T-cell (primary cell): ENCODE measurements at places on chromosomes 7 and 10.

DNA sequence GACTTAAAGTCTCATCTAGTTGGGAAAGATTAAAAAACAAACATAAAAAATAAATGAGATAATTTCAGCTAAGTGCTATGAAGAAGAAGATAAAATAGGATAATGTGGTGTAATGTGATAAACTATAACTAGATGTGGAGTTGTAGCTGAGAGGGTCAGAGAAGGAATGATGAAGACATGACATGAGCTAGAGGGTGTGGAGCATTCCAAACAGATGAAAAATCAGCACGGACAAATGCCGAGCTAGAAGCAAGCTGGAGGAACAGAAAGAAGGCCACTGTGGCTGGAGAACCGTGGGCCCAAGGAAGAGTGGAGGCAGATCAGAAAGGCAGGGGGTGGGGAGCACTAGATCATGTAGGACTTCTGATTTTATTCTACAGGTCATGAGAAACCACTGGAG is 70.6 kb downstream of the CDK6 start:
- DNase-seq: no peak

DNA sequence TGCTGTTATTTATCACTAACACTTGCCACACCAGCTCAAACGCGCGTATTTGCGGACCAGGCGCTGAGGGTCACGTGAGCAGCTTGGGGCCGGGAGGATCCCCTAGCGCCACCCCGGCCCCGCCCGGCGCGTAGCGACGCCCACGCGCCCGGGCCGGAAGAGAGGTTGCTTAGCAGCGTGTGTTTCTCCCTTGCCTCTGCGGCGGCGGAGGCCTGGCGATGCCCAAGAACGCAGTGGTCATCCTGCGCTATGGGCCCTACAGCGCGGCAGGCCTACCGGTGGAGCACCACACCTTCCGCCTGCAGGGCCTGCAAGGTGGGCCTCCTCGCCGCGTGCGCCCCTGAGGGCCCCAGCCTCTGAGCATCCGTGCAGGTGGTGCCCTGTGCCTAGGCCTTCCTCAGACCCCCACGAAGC is at the start of gene C10orf53:
Gene C10orf53, plus strand, starts transcription at position 172 of the 414 bp plus-strand sequence. Its CDS starts 47 bp downstream, at position 219.
- no peak for DNase-seq

DNA sequence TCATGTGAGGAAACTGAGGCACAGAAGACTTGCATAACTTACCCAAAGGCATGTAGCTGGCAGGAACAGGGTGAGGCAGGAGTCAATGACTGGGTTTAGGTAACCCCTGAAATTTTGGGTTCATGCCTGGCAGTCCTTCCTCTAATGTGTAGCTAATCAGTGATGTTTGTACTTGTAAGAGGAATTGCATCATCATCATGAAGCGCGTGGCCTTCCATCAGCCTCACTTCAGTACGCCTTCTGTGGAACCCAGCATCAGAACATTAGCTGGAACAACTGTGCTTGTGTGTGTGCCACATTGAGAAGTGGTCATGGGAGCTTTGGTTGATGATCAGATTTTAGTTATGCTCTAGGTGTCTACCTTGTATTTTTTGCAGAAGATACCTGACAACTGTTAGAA is 18.2 kb upstream of the STMP1 start:
- DNase-seq: no peak

DNA sequence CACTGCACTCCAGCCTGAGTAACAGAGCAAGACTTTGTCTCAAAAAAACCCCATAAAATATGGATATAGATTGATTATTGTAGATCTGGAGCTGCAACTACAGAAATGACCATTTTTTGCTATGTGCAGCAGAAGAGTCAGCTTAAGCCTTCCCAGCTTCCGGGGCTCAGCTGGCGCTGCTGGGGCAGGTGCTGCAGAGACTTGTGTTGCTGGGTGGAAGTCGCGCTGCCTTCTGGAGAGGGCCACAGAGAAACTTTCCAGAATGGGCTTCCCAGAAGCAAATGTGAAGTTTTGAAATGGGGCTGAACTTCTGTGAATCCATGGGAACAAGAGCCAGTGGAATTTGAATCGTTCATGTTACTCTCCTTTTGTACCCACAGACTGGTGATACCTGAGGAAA is 37.3 kb upstream of the RSBN1L start:
- no peak for DNase-seq

DNA sequence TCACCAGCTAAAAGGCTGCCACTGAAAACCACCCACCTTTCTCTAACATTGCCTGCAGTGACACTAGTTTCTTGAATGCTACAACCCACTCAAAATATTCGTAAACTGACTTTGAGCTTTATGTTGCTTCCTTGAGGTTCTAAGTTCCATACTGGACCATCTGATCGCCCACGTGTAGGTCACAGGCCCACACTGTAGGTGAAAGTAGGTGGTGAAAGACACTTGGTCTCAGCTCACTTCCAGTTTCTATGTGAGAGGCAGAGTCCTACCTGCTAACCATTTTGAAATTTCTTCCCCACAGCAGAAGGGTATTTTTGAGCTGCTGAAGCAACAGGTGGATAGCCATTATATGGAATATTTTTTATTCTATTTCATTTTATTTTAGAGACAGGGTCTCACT is 97.3 kb downstream of the MYO3A start:
- DNase-seq: no peak

GRCh38 chr10:31705136-31705535 is 223.5 kb downstream of the ARHGAP12 start:
- DNase-seq: no peak

GRCh38 chr10:101227429-101228152 is 1.7 kb downstream of the LBX1 start:
- DNase-seq: no peak

DNA sequence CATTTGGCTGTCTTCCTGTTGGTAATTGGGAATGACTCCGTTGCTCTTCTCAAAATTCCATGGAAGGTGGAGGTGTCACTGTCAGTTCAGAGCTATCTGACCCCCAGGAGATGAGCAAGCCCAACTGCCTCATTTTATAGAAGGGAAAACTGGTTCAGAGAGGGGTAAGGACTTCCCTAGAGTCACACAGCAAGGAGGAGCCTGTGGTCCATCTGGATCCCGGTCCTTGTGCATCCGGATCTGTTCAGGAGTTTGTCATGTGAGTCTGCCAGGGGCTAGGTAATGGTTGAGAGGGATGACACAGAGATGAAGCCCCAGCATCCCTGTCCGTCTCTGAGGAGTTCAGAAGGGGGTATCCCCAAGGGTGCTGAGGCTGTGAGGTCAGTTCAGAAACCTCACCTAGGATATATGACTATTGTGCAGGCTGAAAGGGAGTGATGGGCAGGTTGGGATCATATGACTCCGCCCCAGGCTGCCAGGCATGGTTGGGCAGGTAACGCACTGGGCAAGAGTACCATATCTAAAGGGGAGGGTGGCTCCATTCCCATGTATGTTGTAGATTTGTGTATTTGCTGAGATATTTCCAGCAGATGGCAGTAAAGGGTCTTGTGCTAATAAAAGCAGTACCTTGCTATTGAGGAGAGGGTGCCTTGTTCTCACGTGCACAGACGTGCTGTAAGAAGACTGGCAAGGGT is 16.0 kb upstream of the SLC29A3 start:
- no peak for DNase-seq

DNA sequence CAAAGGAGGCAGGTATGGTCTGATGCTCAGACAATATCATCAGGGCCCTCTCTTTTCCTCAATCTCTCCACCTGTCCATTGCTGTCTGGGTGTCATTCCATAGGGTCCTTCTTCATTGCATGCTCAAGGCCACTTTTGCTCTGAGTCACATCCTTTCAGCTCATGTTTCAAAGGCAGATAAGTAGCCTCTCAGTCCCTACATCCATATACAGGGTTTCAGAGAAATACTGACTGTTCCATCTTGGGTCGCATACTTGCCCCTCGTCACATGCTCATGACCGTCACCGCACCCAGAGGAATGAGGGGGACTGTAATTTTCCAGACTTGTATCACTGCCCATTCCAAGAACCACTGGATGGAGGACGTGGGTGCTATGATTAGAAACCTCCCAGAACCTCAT is 93.4 kb downstream of the FAM107B start:
- DNase-seq: no peak

DNA sequence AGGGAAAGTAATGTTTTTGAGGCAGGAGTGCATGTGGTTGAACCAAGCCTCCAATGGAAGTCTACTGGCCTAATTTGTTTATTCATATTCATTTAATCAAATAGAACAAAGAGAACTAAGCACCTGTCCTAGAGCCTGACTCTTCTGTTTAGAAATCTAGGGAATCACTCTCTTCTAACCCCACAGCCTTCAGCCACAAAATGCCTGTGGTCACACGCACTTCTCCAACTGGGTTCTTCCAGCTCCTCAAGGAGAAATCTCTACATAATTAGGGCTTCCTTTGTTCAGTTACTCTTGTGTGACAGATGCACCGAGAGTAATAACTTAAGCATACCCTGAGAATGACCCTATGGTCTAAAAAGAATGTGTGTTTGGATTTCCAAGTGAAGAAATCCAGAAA is 133.7 kb upstream of the NAMPT start:
- no peak for DNase-seq
